ENCODE measurements at places on chromosomes 2 and 18. TPM values are rescaled to one million over a fixed set of nuclear protein-coding genes. Genes with fewer than 3 reads are reported as not detected.

The DPYSL5 gene
- not detected for total RNA-seq

The MIB1 gene
- total RNA-seq: 32.1 TPM

The UGT1A7 gene
- not detected for total RNA-seq

The GALNT14 gene
- not detected for total RNA-seq

The ZFP36L2 gene
- 8.3 TPM for total RNA-seq

The CNNM3 gene
- total RNA-seq: 3.2 TPM

The SIX3 gene
- not detected for total RNA-seq

The MC4R gene
- total RNA-seq: not detected

The RAPGEF4 gene
- 0.23 TPM for total RNA-seq

The ZNF407 gene
- total RNA-seq: 9.5 TPM

The LCT gene
- not detected for total RNA-seq

The MRPL33 gene
- total RNA-seq: 85.9 TPM

The PRKRA gene
- 79.6 TPM for total RNA-seq

The DLX1 gene
- total RNA-seq: 5.6 TPM

The ANXA4 gene
- total RNA-seq: 33.6 TPM

The CD226 gene
- 0.38 TPM for total RNA-seq

The ADAM23 gene
- total RNA-seq: 3.1 TPM

The UPP2 gene
- not detected for total RNA-seq

The OBSL1 gene
- 62.1 TPM for total RNA-seq

The PLGLB2 gene
- total RNA-seq: 1.2 TPM

The TMEM214 gene
- total RNA-seq: 61.4 TPM

The LHCGR gene
- total RNA-seq: not detected

The DHRS9 gene
- total RNA-seq: not detected

The RFX8 gene
- 27.8 TPM for total RNA-seq
